ENCODE measurements at places on chromosomes 3 and 15. TPM values are rescaled to one million over a fixed set of nuclear protein-coding genes. Genes with fewer than 3 reads are reported as not detected.
A peak's percentile ranks its signal among the peaks of the same experiment; 100 is the strongest.

- DNase-seq = no peak
Measured at GRCh38 chr3:7439101-7439680, 578.3 kb downstream of the GRM7 start.

DNA sequence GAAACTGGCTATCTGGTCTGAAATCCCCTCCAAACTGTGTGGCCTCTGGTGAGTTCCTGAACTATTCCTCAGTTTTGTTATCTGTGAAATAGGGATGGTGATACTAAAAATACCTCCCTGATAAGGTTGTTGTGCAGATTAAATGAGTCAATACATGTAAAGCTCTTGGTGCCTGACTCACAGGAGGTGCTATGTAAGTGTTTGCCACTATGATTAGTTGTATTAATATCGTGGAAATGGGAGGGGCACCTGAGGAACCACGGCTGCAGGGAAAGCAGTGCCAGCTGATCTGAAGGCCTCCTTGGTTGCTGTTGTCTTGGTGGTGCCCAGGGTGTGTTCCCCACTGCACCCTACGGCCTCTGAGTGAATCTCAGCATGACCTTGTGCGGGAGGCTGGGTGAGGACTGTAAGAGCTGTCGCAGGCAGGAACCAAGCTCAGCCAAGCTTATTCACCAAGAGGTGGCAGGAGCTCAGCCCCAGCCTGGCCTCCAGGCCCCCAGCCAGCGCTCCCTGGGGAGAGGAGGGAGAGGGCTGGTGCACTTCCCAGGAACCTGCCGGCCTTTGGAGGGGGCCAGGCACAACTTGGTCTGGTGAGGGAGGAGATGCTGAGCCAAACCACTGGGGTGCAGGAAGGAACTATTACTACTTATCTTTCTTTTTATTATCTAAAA lies 44.8 kb upstream of the CCDC174 start:
- no peak for DNase-seq

Gene CGNL1
- 26.7 TPM for total RNA-seq

GRCh38 chr3:150243466-150243865 lies 164.6 kb upstream of the TSC22D2 start:
- no peak for DNase-seq

GRCh38 chr3:196388956-196389355 lies 43.3 kb downstream of the UBXN7 start:
- DNase-seq = no peak

Gene NR2E3
- 0.10 TPM for total RNA-seq

- DNase-seq = no peak
Measured at GRCh38 chr3:175737646-175738572, 878.8 kb downstream of the NAALADL2 start.

DNA sequence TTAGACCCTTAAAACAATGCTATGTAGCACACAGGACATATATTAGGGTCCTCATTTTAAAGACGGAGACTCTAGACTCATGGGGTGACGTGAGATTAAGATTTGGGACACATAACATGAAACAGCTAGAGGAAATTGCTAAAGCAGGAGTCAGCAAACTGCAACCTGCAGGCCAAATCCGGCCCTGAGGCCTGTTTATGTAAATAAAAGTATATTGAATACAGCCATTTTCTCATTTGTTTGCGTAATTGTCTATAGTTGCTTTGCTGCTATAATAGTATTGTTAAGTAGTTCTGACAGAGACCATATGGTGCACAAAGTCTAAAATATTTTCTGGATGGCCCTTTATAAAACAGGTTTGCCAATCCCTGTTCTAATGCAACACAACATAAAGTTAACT lies 115.5 kb downstream of the TMCO5A start:
- no peak for DNase-seq

Gene ARPP21
- not detected for total RNA-seq

Gene TGM4
- total RNA-seq = not detected

GRCh38 chr3:45486136-45486535 lies 97.8 kb downstream of the LARS2 start:
- DNase-seq = no peak

DNA sequence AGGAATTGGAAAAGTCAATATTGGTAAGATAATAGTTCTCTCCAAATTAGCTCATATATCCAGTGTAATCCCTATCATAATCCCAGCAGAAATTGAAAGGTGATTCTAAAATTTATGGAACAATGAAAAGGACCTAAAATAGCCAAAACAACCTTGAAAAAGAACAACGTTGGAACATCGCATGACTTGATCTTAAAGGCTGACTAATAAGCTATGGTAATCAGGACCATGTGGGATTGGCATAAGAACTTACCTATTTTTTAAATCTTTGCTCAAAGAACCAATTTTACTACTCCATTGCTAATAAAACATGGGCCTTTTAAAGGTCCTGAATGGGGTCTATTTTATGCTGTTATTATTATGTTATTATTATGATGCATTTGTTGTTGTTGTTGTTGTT lies 40.9 kb downstream of the B3GNT5 start:
- no peak for DNase-seq

GRCh38 chr3:114450008-114450596 lies 156.3 kb downstream of the TIGIT start:
- no peak for DNase-seq

Gene CYP11A1
- total RNA-seq = not detected

GRCh38 chr3:172139528-172140276 lies 100.3 kb downstream of the FNDC3B start:
- no peak for DNase-seq

Gene ERC2
- 0.19 TPM for total RNA-seq

Gene RNU6-1
- not detected for total RNA-seq

GRCh38 chr3:27252646-27253045 lies 116.5 kb downstream of the NEK10 start:
- DNase-seq = no peak

GRCh38 chr3:48426401-48426909 lies 3.4 kb downstream of the PLXNB1 start:
- no peak for DNase-seq

GRCh38 chr3:37979541-37980461 lies 10.8 kb upstream of the VILL start:
- no peak for DNase-seq

GRCh38 chr3:43817825-43818224 lies 127.1 kb downstream of the ABHD5 start:
- DNase-seq = no peak

Gene STAC
- total RNA-seq = 7.4 TPM

- DNase-seq = no peak
Measured at GRCh38 chr3:126105691-126106187, 21.8 kb upstream of the SLC41A3 start.

DNA sequence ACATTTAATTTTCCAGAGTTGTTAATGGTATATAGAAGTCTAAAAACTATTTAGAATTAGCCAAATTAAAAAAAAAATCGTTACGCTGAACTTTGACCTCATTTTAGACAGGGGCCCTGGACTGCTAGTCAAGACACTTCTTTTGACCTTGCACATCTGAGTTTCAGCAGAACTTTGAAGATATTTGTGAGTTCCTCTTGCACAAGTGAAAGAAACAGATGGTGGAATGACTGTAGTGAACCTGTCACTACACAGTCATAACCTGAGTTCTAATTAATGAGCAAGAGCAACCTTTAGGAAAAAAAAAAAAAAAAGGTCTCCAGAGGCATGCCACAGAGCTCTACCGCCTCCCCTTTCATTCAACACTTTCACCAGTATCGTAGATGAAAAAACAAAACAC lies 5.3 kb downstream of the MYO5C start:
- DNase-seq = no peak

DNA sequence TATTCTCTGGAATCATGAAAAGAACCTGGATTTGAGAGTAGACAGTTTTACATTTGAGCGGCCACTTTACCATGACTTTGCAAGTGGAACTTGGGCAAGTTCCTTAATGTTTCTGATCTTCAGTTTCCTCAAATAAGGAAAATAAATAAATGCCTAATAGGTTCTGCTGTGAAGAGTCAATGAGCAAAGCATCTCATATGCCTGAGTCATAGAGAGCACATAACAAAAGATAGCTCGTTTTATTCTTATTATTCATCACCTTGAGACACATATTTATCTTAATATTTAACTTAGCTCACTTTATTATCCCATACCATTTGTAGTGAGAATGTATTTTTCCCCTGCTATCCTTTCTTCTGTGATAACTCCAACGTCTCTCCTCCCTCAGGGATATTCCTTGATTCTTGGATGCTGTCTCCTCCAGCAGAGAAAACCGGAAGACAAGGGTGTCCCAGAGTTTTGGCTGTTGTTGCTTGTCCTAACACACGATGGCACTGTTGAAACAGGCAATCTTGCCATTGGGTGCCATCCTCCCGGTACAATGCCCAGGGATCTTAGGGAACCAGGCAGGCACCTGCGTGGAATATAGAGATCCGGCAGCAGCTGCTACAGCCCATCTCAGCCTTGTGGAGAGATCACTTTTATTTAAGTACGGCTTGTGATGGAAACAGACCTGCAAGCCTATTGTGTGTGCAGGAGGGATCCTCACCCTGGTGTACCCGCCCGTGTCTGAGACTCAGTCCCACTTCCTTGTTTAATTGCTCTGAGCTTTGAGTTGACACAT lies 33.3 kb upstream of the VPS33B start:
- DNase-seq = peak; percentile 10

- DNase-seq = no peak
Measured at GRCh38 chr3:64027658-64028057, 4.4 kb upstream of the PSMD6 start.

- no peak for DNase-seq
Measured at GRCh38 chr3:190345878-190346277, 23.6 kb upstream of the CLDN1 start.

Gene RTP3
- total RNA-seq = not detected

GRCh38 chr3:194976049-194976451 lies 290.4 kb downstream of the FAM43A start:
- no peak for DNase-seq

Gene RHCG
- total RNA-seq = not detected

Gene CNTN6
- total RNA-seq = 0.05 TPM

- DNase-seq = no peak
Measured at GRCh38 chr3:37324850-37325321, 150.5 kb upstream of the LRRFIP2 start.

Gene COL6A6
- not detected for total RNA-seq
